ENCODE measurements at places on chromosomes 1 and 21.

- DNase-seq = no peak
Measured at GRCh38 chr1:145717833-145718232, 1.5 kb upstream of the CD160 start.

DNA sequence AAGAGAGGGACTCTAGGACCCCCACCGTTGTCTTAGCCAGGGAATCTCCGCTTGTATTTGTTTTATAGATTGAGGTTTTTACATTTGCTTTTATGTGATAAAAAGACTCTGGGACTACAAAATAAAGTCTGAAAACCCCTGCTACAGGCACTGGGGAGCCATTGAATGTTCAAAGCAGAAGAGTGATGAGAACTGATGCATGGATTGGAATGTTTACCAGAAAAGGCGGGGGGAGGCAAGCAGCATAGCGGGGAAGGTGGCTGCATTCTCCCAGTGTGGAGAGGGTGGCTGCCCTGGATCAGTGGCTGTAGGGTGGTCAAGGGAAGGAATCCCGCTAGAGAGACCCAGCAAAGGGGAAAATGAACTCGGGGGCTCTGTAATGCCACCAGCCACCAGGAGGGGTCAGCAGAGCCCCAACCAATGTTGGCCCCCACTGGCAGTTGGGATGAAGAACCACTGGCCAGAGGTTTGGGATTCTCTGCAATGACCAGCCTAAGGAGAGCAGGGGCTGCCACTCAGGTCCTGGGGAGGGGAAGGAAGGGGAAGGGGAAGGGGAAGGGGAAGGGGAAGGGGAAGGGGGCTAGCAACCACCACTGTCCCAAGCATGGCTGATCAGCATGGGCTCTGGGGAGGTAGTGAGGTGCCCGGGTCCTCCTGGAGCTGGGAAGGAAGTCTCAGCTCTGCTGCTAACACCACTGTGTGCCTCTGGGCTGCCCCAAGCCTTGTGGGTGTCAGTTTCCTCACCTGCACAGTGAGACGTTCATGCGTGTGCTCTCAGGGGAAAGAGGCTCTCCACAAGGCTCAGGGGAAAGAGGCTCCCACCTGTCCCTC lies 19.2 kb upstream of the PEF1 start:
- DNase-seq = no peak

DNA sequence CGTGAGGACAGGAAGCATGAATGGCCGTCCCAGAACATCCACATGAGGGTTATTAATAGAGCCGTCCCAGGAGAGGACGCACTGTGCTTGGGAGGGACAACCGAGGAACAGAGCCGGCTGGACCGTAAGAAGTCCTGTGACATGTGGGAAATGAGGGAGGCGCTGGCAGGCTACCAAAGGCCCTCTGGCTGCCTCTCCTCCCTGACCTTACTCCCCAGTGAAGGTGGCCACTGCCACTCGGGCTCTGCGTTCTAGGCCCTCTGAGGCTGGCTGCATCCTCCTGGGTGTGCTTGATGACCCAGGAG lies 15.5 kb upstream of the NPPB start:
- no peak for DNase-seq

DNA sequence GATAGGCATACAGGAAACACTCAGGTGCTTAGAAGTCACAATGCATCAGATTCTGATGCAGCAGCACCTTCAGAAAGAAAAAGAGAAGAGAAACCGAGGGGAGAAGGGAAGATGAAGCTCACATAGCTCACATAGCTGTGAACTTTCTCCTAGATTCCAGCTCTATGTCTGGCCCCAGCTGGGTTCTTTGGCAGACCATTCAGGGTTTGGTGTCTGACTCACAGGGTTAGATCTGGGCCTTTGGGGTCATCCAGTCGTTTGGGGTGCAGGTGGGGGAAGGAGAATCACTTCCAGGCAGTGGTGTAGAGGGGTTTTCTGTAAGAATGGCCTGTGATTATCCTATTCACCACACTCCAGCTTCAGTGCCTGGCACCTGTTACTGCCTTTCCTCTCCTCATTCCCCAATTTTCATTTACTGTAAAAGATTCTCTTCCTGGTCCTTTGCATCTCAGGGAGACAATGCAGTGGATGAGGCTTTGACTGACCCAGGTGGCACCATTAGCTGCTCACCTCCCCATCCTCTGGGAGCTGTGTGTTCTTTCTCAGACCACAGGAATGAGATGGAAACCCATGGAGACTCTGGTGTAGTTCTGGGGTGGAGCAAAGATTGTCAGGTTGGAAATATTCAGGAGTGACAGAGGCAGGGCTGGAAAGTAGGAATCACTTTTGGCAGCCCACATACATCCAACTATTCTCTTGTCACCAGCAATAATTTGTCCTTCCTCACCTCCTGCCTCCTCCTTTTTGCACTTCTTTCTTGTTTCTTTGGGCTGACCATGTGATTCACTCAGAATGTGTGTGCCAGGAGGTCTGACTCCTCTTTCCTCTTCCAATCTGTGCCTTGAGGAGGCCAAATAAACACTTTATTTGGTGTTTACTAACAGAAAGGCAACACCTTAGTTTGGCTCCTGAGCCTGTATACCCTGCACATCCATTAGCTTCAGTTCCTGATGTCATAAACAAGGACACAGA lies 103.3 kb downstream of the PAPPA2 start:
- DNase-seq = no peak

- DNase-seq = peak; percentile 83
Measured at GRCh38 chr1:214581785-214582184, 21.2 kb upstream of the CENPF start.

GRCh38 chr1:1900883-1901640 lies 10.2 kb upstream of the GNB1 start:
- DNase-seq = no peak

DNA sequence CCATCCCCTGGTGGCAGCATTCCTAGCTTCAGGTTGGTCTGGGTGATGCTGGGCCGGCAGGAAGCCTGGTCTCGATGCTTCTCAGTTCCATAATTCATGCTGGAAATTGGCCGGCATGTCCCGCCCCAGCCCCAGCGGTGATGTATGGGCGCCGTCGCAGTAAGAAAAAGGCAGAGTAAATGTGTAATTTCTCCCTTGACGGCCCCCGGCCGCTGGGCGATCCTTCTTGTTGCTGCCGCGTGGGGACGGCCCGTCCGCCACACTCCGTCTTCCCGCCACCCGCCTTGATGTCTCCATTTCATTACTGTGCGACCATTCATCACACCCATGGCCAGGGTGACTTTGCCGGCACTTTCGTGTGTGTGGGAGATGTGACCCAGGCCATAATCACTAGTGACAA lies 8.5 kb downstream of the DMAP1 start:
- no peak for DNase-seq

GRCh38 chr21:40882192-40882915 lies 35.4 kb upstream of the DSCAM start:
- no peak for DNase-seq

DNA sequence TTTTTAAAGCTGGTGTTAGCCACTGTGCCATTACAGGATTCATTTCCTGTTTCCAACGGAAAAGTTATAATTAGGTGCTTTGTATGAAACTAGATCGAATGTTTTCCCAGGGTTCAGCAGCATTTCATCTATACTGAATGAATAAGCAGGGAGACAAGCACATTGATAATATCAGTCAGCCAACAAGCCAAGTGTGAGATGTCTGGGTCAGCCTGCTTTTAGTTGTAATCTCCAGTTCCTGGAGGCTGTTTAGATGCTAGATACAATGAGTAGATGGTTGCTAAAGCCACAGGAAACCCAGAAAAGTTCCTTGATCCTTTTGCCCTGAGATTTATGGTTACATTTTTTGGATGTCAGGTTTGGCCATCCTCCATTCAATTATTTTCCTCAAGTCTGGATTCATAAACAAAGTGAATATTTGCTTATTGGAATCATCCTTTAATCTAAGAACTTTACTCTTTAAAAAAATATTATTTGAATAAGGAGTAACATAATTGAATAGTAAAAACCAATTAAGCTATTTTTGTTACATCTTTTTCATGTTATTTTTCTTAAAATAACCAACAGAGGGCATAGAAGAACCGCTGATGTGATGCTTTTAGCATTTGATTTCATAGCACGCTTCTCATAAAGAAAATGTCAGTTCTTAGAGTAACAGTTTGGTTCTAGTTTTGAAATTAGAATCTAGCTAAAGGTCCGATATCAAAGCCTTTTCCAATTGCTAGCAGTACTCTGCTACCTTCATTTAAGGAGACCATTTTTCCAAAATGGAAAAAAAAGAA lies 76.6 kb downstream of the HSPA13 start:
- no peak for DNase-seq

DNA sequence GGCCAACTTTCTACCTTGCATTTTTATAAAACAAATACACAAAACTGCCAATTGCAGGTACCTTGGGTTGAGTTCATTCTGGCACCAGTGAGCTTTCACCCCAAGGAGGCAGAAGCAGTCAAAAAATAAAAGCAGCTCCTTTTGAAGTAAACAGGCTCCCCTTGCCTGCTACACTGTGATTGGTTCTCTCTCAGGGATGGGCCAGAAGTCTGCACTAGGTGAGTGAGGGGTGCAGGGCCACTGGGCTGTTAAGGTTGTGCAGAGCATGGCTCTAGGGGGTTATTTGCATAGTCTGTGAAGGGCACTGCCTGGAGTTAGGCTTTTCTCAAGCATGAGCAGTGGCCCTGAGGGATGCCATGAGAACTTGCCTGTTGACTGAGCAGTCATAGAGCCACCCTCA lies 39.1 kb downstream of the AKNAD1 start:
- DNase-seq = no peak
